Endothelial cell of coronary artery (primary cell): ENCODE measurements at places on chromosomes 2 and 18. TPM values are rescaled to one million over a fixed set of nuclear protein-coding genes. Genes with fewer than 3 reads are reported as not detected.

Gene FN1
- total RNA-seq: 3,205 and 7,933 TPM in 2 replicates

Gene VRK2
- total RNA-seq: 21.1 and 30.9 TPM in 2 replicates

Gene CYS1
- total RNA-seq: 0.09 and 0.19 TPM in 2 replicates

Gene DUSP2
- 0.09 and 0.54 TPM in 2 replicates for total RNA-seq

Gene GYPC
- 5.1 and 5.8 TPM in 2 replicates for total RNA-seq

Gene SP110
- total RNA-seq: 4.0 and 10.0 TPM in 2 replicates

Gene CAPG
- total RNA-seq: 28.0 and 53.5 TPM in 2 replicates

Gene ADGRF3
- total RNA-seq: under 0.01 TPM in 1 of 2 replicates, not detected in the other

Gene SMYD1
- total RNA-seq: not detected in 2 replicates

Gene ONECUT2
- total RNA-seq: under 0.01 TPM in 2 replicates
